NCI-H1436 treated with DMSO at 0.1 percent for 48 hours (cell line): ENCODE measurements at places on chromosomes 13 and 19.

GRCh38 chr13:58992478-58993042 is 1171.2 kb downstream of the DIAPH3 start:
- DNase-seq = no peak

GRCh38 chr19:2334986-2335846 is 6.7 kb downstream of the SPPL2B start:
- no peak for DNase-seq

- no peak for DNase-seq
These were observed 45.4 kb downstream of the MBNL2 start for GRCh38 chr13:97267418-97268059.

- DNase-seq = no peak
These were observed 15.1 kb downstream of the SMG9 start for GRCh38 chr19:43739439-43740235.
